Mucosa of gallbladder (tissue), 1 donor: ENCODE measurements at places on chromosomes 4 and X. TPM values are rescaled to one million over a fixed set of nuclear protein-coding genes. Genes with fewer than 3 reads are reported as not detected.

DNA sequence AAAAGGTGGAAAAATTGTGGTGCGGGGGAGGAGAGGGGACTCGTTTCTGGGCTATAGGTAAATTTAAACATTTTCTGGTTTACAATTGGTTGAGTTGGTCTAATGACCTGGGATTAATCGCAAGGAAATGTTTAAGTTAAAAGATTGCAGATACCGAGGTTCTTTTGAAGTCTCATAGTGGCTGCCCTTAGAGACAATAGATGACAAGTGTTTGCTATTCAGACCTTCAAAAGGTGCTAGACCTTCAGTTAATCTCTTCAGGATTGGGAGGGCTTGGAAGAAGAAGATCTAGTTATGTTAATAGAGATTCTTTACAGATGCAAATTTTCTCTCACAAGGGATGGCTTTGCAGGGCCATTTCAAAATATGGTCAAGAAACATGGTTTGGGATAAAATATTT is 2286.1 kb upstream of the AGA start:
- DNase-seq: no peak

MAD2L1 gene
- 2.6 TPM for total RNA-seq

PRDM8 gene
- total RNA-seq: 4.1 TPM

ZNF157 gene
- 0.29 TPM for total RNA-seq
